Stimulated activated CD4-positive, alpha-beta T cell treated with anti-CD3 and anti-CD28 coated beads, Interleukin-4, amount 100 ng/mL, for 24 hours (primary cell): ENCODE measurements at places on chromosomes 3 and 15.

DNA sequence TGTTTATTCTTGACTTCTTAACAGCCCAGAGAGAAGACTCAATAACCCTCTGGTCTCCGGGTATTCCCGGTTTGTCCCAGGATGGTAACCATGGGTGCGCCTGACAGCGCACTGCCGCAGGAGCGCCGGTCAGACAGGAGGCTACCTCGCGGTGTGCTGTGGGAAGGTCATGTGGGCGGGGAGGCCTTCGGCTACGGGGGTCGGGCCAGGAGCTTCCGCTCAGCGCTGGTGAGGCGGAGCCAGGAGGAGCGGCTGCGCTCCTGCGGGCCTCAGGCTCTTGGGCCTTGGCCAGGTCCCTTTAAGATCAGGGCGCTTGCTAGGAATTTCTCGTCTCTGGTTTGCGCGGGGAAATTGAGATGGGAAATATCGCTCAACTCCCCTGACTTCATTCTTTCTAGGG, 182.3 kb upstream of the NDN start:
- no peak for DNase-seq

- no peak for DNase-seq
Measured at GRCh38 chr3:197478746-197479668, 76.8 kb downstream of the BDH1 start.

GRCh38 chr3:99145031-99145430, 243.5 kb upstream of the DCBLD2 start:
- DNase-seq = no peak

DNA sequence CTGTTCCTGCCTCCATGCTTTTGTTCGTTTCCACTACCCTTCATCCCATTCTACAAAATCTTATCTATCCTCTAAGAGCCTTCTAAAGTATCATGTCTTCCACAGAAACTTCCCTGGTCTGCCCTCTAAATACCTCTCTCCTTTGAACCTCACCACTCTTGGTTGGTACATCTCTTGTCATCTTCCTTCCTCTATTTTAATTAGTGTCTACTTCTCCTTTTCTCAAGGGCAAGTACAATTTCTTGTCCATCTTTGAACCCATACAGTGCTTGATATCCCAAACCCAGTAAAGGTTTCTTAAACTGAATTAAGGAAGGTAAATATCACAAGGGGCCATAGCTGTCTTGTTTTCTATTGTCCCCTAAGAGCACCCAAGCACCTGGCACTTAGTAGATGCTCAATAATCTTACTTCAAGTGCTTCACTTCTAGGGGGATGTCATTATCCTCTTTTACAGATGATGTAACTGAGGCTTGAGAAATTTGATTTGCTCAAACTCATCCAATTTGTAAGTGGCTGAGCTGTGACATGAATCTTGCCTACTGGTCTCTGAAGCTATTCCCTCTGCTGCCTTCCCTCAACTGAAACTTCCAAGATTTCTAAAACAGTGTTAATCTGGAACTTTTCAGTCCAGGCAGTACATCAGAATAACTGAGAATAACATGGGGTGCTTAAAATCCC, 2.6 kb upstream of the DAPK2 start:
- no peak for DNase-seq

DNA sequence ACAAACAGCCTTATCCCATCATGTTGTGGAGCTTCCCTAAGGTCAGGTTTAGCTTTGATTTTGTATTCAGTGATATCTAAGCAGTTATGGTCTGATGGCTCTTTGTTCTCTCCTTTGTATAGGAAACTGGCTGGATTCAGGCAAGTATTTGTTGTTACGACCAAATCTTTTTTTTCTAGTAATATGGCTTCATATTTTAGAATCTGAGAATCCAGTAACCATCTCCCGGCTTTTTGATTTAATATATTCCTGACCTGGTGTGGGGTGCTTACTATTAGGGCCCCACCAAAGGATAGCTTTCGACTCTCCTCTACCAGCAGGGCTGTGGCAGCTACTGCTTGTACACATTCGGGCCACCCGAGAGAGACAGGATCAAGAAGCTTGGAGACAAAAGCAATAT, 23.0 kb downstream of the ARL8B start:
- DNase-seq = no peak

DNA sequence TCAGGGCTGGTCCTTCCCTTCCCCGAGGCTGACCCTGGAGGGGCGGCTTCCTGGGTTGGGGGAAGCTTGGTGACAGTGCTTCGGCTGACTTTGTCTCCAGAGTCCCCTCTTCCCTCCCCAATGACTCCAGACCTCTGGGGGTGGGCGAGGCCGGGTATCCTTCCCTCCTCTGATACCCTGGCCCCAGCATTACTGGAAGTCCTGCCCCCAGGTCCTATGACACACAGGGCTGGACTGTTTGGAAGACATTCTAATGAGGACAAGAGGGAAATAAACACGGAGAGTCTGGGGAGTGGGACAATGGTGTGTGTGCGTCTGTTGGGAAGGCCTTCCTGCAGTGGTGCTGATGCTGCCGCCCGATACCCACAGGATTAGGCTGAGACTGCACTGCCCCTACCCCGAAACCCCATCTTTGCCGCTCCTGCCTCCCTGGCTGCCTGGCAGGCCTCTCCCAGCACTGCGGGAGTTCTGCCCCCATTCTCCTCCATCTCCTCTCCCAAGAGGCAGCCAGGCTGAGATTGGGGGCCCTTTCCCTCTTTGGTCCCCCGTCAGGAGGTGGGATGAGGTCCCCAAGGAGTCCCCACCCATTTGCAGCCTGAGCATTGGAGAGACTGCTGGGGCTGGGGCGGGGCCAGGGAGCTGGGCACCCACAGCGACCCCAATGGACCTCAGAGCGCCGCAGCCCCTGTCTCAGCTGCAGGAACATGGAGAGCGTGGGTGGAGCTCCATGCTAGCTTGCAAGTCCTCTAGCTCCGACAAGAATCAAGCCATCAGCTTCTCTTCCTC, 29.7 kb upstream of the FBLN2 start:
- DNase-seq = no peak

GRCh38 chr15:100663086-100663914, 60.9 kb downstream of the ASB7 start:
- DNase-seq = no peak

- no peak for DNase-seq
Measured at GRCh38 chr15:28974142-28974541, 88.4 kb downstream of the APBA2 start.

GRCh38 chr15:25863111-25863967, at the start of gene ATP10A:
ATP10A (minus strand) TSS chr15:25863327; CDS start chr15:25863096, 231 bp downstream.
- DNase-seq = peak; percentile 56
